Thymus (tissue), 14 donors: ENCODE measurements at places on chromosomes 12 and 14. TPM values are rescaled to one million over a fixed set of nuclear protein-coding genes. Genes with fewer than 3 reads are reported as not detected.

Gene TCL1A
- 6.4 TPM for total RNA-seq

Gene APOF
- total RNA-seq = not detected

DNA sequence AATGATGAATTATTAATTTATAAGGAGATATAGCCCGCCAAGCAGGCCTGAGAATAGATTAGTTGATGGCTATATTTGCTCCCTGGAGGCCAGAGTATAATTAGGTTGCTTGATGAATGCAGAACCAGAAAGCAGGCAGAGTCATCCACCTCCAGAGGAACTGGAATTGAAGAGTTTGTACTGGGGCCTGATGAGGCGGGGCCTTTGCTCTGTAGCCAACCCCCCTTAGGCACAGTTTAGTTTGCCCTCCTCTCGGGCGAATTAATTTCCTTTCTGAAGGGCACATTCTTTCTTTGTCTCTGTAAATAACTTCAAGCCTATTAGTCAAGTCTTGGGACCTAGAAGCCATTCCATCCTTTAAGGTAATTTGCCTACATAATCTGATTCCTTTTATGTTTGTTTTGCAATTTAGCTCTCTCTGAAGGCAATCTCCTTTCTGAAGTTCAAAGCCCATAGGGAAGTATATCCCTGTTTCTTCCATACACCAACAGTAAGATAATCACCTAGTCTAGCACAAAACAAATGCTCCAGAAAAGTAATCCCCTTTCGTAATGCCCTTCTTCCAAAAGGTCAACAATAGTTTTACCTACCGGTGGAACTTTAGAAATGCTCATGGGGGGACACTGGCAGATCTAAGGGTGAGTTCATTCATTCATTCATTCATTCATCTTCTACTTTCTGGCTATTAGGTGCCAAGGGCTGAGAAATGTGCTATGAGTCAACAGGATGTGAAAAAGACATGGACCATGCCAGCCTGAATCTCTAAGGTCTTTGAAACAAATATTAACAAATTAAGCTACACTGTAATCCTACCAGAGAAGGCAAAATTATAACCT is 84.8 kb upstream of the NUDT4 start:
- H3K27me3 ChIP-seq = no peaks in the 10 kb centered on the region
- H3K4me3 ChIP-seq = no peak overlapping the region
- H3K27ac ChIP-seq = no peak overlapping the region
- H3K36me3 ChIP-seq = no peaks in the 10 kb centered on the region
- no peak for DNase-seq

- H3K27me3 ChIP-seq = no peaks in the 10 kb centered on the region
- H3K4me1 ChIP-seq = peaks cover 7% of the 10 kb centered on the region
- no peak for DNase-seq
- H3K4me3 ChIP-seq = no peak overlapping the region
- H3K27ac ChIP-seq = no peak overlapping the region
Observed at GRCh38 chr12:47736877-47737676, 11.8 kb upstream of the ENDOU start.

GRCh38 chr12:52086944-52087835 is 7.7 kb downstream of the SMIM41 start:
- H3K27ac ChIP-seq = no peak overlapping the region
- no peak overlapping the region for H3K4me3 ChIP-seq
- peaks cover 49% of the 10 kb centered on the region for H3K4me1 ChIP-seq
- no peaks in the 10 kb centered on the region for H3K27me3 ChIP-seq
- DNase-seq = no peak

GRCh38 chr14:83707056-83707455 is 1822.9 kb upstream of the FLRT2 start:
- no peaks in the 10 kb centered on the region for H3K27me3 ChIP-seq
- H3K4me1 ChIP-seq = no peaks in the 10 kb centered on the region
- no peak for DNase-seq
- no peaks in the 10 kb centered on the region for H3K36me3 ChIP-seq
- no peak overlapping the region for H3K27ac ChIP-seq
- no peak overlapping the region for H3K4me3 ChIP-seq

- H3K4me1 ChIP-seq = no peaks in the 10 kb centered on the region
- no peak overlapping the region for H3K4me3 ChIP-seq
- H3K27ac ChIP-seq = peak overlapping the region; percentile 10
Observed at GRCh38 chr12:120101182-120101581, 15.4 kb downstream of the RAB35 start.
